ENCODE measurements at places on chromosomes 12 and 14.

DNA sequence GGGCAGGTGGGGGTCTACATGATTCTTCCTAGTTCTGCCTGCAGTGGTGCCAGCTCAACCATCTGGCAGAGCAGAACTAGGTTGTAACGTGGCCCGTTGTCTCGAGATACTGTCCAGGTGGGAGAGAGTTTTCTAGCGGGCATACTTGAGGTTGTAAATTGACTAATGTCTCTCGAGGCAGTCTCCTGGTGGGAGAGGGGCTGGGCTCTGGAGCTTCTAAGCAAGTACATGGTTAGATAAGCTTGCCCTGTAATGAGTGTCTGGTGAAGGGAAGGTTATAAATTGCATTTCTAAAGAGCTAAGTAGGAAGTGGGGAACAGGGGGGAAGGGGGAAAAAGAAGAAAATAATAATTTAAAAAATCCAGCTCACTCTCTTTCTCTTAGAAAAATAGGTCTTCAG lies 18.1 kb downstream of the BDKRB1 start:
- DNase-seq, result no peak

GRCh38 chr14:22159099-22159498 lies 429.9 kb downstream of the DAD1 start:
- DNase-seq, result no peak

DNA sequence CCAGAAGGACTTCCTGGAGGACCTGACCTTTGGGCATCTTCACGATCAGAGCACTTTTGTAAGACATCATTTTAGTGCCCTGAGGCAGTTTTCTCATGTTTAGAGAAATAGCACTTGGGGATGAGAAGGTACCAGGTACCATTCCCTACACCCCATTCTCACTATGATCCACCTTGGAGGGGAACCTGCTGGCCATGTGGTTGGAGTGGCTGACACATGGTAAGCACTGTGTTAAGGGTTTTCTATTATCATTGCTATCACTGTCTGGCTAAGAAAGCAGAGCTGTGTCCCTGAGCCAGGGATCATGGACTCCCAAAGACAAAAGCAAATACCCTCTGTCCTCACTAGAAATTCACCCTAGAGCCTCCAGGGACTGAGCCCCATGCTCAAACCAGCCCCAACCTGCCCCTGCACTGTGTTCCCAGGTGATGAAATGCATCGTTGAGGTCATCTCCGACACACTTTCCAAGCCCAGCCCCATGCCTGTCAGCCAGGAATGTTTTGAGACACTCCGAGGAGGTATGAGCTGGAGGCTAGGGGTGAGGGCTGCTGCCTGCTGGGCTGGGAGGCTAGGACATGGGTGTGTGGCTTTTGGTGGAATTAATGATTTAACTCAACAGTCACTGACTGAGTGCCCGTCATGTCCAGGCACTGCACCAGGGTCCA lies 3.4 kb downstream of the CHGA start:
- no peak for DNase-seq

DNA sequence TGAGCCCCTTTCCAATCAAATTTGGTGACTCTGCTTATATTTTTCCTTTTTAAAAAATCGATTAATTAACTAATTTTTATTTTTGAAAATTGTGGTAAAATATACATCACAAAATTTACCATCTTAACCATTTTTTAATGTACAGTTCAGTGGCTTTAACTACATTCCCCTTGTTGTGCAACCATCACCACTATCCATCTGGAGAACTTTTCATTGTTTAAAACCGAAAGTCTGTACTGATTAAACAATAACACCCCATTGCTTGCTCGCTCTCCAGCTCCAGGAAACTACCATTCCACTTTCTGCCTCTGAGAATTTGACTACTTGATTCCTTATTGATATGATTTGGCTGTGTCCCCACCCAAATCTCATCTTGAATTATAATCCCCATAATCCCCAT lies 283.4 kb downstream of the C12orf75 start:
- no peak for DNase-seq

GRCh38 chr12:104695453-104696148 lies 238.9 kb downstream of the CHST11 start:
- DNase-seq, result no peak

DNA sequence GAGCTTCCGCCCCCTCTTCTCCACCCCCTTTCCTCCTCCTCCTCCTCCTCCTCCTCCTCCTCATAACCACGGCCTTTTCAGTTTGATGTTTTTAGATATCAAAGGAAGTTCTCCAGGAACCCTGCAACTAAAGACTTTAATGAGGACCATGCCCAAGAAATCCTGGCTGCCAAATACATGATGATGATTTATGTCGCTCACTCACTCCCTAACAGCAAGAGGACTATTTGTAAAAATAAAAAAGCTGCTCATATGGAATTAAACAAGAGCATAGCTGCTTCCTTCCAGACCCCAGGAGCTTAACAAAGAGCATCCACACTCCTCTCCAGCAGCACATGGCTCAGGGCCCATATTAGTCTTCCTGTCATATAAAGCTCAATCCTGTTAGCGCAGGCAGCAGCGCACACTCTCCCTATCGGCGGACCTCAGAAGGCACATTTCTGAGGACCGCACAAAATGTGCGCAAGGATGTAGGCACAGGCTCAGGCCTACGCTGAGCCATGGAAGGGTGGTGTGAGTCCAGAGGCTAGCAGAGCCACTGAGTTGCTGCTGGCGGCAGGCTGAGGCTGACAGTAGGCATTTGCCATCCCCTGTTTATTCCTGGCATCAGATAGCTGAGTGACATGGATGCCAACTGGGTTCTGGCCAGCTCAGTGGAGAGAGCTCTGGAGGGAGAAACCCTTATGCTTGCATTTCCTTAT lies 232.8 kb downstream of the MSRB3 start:
- no peak for DNase-seq

DNA sequence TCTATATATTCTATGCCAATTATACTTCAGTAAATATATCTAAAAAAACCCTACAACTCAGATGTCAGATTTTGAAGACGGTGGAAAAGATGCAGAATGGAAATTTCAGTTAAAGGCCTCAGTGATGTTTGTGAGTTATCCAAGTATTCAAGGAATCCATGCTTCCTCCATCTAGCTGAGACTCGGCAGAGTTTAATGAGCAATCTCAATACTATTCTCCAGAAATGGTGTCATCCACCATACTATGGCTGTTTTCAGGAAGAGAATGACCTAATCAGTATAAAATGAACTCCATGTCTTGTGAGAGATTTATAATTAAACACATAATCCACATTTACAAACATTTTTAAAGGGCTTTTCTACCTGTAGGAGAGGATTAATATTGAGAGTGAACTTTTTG lies 66.0 kb downstream of the KLHL28 start:
- no peak for DNase-seq

DNA sequence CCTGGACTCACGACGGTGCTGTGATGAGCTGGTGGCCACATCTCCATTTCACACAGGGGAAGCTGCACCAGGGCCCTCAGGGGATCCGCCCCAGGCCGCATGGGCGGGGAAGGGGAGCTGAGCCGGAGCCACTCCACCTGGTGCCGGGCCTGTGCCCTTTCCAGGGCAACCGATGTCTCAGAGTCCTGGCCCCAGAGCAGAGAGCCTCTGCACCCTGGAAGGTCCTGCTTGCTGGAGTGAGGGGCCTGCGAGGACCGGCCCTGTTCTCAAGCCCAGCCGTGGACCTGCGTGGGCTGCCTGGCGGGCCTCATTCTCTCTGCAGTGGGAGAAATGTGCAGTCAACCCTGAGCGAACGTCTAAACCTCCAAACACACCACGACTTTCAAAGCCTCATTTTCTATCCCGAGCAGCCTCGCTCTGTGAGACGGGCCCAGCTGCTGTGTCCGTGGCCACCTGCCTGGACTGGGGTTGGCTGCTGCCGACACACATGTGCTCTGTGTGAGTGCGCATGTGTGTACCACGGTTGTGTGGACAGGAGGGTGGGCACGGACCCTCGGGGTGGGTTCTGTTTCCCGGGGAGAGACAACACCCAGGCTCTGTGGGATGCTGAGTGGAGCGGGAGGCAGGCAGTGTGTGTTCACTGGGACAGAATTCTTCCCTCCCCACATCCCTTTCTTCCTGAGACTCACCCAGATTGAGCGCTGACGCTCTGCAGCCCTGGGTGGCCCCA lies 163.5 kb downstream of the KIF26A start:
- DNase-seq, result no peak

- peak; percentile 58 for DNase-seq
Observed at GRCh38 chr12:75986001-75986746, 45.4 kb downstream of the PHLDA1 start.

All from kidney (tissue), 22 donors.